ENCODE measurements at places on chromosomes 3 and 15. TPM values are rescaled to one million over a fixed set of nuclear protein-coding genes. Genes with fewer than 3 reads are reported as not detected.

Gene RBP2
- total RNA-seq: not detected

DNA sequence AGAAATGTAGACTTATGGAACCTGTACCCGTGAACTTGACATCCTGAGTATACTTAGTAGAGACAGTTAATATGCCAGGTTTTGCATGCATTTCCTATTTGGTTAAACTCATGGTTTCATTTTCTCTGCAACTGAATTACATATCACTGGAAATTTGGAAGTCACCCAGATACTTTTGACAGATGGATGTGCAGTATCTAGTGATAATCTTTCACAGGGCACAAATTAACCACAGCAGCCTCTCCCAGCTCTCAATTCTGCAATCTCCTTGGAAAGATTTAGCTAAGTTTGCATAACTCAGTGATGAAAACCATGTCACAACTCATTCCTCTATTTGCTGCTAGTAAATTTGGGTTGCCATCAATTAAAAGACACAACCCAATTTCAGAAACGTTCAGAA is 162.3 kb upstream of the TPM1 start:
- peak; percentile 37 for DNase-seq

Gene ADAMTS17
- 4.4 TPM for total RNA-seq

Gene SLC7A14
- 11.9 TPM for total RNA-seq

GRCh38 chr3:181382656-181383055 is 329.1 kb upstream of the SOX2 start:
- DNase-seq: no peak

GRCh38 chr3:69442771-69443311 is 57.0 kb upstream of the FRMD4B start:
- DNase-seq: no peak

GRCh38 chr15:101085311-101085700 is 166.1 kb downstream of the LRRK1 start:
- no peak for DNase-seq

DNA sequence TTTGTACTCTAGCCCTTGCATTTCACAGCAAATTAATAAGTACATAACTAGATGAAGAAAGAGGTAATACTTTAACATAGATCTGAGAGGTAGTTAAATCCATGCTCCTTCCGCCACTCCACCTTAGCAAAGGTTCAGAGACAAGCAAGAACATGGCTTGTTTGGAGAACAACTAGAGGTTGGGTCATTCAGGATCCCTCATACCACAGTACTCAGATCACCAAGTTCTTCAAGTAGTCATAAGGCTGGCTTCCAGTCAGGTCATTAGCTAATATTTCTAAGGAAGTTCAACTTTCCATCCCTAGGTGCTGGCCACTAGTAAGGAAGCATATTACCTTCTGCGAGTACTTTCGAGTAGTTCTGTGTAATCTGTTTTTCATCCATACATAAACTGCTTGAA is 44.1 kb downstream of the CD200R1 start:
- no peak for DNase-seq

- DNase-seq: no peak
These were observed 2.7 kb downstream of the RYR3 start for GRCh38 chr15:33313491-33313890.

GRCh38 chr3:73215901-73216300 is 154.4 kb downstream of the EBLN2 start:
- no peak for DNase-seq

Gene SLC9A9
- total RNA-seq: 14.4 TPM

Gene FOXL2
- total RNA-seq: 0.45 TPM

DNA sequence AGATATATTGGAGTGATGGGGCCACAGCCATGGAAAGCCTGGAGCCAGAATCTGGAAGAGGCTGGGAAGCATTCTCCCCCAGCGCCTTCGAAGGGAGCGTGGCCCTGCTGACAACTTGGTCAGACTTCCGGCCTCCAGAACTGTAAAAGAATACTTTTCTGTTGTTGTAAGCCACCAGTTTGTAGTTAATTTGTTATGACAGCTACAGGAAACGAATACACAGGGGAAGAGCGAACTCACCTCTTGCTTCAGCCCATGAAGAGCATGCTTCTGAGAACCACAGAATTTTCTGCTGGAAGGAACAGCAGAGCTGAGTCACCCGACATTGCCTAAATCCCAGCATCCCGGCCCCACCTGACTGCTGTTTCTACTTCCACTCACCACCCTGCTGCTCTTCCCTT is 501.7 kb downstream of the SHQ1 start:
- DNase-seq: no peak

DNA sequence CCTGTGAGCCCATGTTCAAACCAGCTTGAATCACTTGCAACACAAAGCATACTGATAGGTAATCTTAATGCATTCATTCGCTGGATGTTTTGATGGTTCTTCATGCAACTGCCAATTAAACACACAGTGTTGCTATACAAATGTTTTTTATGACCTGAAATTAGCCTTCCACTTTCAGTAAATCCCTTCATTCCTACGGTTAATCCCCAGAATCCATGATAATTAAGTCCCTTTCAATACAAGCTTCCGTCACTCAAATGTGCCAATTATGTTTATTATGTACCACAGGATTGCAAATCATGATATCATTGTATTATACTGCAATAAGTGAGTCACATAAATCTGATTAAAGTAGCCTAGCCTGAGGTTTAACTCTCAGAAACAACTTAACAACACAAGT is 14.5 kb upstream of the LYZL4 start:
- no peak for DNase-seq

Gene CMTM8
- 0.54 TPM for total RNA-seq

DNA sequence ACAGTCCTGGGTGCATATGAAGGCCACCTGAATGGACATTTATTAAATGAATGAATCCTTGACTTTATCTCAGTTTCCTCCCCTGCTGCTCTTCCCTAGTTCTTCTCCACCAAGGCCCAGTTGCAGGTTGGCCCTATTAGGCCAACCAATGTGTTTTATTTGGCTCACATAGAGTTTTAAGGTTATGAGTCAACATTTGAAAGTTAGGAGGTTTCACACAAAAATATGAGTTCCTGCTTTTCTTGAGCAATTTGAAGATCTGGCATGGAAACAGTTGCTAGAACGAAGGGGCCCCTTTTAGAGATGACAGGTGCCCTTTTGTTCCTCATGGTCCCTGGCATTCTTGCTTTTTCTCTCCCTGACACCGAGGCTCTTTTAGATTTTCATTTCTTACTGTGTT is 83.0 kb upstream of the PDZRN3 start:
- DNase-seq: no peak

Gene ROPN1
- total RNA-seq: not detected

Gene IGSF10
- 3.9 TPM for total RNA-seq

DNA sequence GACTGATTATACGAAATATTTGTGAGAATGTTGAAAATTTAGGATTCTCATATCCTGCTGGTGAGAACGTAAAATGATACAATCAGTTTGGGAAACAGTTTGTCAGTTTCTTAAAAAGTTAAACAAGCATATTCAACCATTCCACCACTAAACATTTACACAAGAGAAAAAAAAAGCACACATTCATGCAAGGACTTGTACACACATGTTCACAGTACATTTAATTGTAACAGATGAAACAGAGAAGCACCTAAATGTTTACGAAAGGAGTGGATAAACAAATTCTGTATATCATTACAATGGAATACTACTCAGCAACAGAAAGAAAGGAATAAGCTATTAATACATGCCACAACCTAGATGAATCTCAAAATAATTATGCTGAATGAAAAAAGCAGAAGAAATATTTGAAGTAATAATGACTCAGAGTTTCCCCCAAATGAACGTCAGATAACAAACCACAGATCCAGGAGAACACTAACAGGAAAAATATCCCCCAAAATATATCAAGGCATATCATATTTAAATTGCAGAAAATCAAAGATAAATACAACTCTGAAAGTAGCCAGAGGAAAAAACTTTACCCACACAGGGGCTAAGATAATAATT is 14.3 kb downstream of the ANKRD28 start:
- DNase-seq: no peak

DNA sequence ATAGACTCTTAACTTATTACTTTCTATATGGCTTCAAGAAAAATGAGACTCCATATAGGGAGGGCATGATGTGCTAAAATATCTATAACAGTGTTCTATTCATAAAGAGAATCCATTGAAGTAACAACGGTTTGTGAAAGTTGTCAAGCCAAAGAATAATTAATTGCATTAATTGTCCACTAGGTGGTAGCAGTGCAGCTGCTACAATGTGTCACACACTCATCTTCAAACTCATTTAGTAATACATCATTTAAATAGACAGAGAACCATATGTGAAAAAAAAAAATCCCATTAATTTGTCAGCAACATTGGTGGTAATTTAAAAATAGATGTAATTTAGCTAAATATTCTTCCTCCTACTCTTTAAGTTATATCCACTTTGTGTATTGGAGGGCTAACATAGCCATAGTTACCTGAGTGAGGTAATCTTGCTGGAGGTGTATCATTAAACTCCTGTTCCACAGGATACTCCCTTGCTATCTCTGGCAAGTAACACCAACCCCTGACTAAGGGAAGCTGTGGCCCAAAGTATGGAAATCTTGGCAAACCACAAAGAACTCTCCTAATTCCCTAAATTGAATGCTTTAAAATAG is 3.7 kb upstream of the CPA3 start:
- DNase-seq: peak; percentile 39

DNA sequence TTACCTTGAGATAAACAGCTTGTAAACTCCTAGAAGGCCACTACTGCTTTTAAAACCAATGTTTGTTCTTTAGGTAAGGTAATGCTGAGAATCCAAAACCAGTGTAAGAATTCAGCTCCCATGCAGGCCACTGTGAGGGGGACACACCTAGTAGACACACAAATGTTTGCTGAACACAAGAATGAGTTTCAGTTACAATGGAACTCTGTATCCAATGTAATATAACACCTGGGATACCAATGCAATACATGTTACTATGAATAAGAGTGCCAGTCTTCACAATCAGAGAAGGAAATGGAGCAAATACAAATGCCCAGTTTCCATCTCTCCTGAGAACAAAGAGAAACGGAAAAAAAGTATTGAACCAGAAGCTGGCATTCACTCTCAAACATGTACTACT is 65.9 kb downstream of the IGF2BP2 start:
- no peak for DNase-seq

Gene FAN1
- total RNA-seq: 31.4 TPM

GRCh38 chr3:110793611-110794010 is 278.0 kb upstream of the NECTIN3 start:
- no peak for DNase-seq

Gene SLC12A1
- total RNA-seq: 4.0 TPM

Gene GASK1A
- 11.4 TPM for total RNA-seq

GRCh38 chr3:157752554-157752953 is 249.3 kb upstream of the VEPH1 start:
- DNase-seq: no peak

Gene MRAS
- total RNA-seq: 50.1 TPM

DNA sequence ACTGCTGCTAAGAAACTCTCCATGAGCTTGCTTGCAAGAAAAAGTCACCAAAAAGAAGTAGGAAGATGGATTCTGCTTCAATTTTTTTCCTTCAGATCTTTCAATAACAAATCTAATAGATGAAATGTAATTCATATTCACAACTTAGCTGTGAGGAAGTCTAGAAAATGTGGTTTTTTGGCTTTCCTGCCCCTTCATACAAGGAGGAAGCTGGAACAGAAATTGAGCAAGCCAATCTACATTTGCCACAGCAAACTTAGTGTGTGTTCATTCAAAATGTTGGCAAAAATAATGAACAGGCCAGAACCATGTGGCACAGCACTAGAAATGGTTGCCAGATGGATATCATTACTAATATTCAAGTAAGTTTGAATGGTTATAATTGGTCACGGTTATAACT is 93.2 kb upstream of the NEDD4 start:
- no peak for DNase-seq

DNA sequence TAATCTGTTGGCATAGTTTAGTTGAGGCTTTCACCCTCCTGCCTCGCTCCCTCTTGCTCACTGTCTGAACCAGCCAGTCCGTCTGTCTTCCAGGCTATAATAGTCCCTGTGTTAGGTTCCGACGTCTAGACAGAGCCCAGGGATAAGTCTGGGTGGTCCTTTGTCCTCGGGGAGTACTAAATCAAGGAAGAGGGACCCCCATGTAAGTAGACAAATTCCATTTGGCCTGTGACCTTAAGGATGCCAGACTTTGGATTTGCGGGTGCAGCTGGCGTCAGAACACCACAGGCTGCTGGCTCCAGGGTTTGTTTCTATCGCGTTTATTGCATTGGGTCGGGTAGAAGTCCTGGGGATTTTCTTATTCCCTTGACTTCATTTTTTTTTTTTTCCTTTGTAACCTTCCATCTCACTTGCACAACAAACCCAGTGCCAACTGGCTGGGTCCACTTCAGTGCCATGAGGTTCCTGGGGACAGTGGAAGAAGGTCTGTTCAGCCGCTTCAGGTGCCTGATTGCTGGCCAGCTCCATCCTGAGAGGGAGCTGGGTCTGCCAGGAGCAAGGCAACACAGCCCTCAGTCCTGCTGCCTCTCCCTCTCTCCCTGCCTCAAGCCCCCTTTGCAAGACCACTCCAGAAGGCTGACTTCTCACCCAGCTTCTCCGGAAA is 95.4 kb upstream of the KLHL25 start:
- DNase-seq: peak; percentile 87

DNA sequence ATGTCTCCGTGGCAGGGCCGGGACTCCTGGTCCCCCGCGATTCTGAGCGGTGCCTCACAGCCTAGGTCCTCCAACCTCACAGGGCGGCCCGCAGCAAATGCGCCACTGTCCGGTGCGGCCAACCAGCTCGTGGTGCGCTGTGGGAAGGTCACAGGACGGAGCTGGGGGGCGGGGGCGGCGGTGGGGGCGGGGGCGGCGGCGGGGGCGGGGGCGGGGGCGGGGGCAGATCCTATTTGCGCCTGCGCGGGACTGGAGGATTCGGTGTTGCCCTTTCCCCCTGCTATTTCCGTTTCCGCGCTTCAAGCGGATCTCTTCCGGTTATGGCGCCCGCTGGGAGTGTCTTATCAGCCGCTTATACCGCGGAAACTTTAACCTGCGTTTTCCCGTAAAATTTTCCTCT is 106.7 kb upstream of the SNRPN start:
- peak; percentile 32 for DNase-seq

Gene GNAT1
- total RNA-seq: not detected

DNA sequence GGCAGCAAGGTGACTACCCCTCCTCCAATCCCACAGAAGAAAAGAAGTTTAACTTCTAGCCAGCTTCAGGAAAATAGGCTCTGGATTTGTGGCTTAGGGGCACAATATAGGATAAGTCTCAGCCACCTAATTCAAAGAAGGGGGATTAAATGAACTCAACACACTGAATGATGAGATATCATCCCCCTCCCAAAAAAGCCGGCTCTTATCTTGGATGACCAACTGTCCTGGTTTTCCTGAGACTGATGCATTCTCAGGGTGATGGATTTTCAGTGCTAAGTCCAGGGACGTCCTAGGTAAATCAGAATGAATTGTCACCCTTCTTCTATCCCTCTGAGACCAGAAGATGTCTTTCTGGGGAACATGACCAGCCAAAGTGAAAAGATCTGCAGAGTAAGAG is 487.0 kb upstream of the PROK2 start:
- no peak for DNase-seq

Gene AHSG
- total RNA-seq: 0.27 TPM

- no peak for DNase-seq
These were observed 459.1 kb upstream of the NDN start for GRCh38 chr15:24146251-24146650.

DNA sequence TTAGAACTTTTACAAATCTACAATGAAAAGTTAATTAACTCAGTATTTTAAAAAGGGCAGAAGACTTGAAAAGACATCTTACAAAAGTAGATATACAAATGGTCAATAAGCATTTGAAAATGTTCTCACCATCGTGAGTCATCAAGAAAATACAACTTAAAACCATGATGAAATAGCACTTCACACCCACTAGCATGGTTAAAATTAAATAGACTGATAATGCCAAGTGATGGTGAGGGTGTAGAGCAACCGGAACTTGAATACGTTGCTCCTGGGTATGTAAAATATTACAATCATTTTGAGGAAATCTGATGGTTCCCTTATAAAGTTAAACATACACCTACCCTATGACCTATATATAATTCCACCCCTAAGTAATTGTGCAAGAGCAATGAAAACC is 319.8 kb upstream of the UMPS start:
- DNase-seq: no peak
